Kidney tubule cell (primary cell): ENCODE measurements at places on chromosomes 4 and X.

DNA sequence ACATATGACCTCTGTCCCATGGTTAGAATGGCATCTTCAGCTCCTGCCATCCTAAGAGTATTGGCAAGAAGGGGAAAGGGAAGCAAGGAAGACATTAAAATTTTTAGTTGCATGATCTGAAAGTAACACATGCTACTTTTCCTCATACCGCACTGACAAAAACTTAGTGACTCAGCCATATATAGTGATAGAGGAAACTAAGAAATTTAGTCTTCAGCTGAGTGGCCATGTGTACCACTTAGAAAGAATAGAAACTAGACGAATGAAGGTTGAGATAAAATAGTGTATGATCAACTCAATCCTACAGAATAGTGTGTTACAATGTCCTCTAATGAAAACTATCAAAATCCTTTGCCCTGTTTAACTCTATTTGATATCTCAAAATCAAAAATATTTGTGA, 164.1 kb downstream of the PPP3CA start:
- peak; percentile 23 for DNase-seq

- DNase-seq: no peak
These were observed 1485.3 kb upstream of the TENM3 start for GRCh38 chr4:180757927-180758326.

DNA sequence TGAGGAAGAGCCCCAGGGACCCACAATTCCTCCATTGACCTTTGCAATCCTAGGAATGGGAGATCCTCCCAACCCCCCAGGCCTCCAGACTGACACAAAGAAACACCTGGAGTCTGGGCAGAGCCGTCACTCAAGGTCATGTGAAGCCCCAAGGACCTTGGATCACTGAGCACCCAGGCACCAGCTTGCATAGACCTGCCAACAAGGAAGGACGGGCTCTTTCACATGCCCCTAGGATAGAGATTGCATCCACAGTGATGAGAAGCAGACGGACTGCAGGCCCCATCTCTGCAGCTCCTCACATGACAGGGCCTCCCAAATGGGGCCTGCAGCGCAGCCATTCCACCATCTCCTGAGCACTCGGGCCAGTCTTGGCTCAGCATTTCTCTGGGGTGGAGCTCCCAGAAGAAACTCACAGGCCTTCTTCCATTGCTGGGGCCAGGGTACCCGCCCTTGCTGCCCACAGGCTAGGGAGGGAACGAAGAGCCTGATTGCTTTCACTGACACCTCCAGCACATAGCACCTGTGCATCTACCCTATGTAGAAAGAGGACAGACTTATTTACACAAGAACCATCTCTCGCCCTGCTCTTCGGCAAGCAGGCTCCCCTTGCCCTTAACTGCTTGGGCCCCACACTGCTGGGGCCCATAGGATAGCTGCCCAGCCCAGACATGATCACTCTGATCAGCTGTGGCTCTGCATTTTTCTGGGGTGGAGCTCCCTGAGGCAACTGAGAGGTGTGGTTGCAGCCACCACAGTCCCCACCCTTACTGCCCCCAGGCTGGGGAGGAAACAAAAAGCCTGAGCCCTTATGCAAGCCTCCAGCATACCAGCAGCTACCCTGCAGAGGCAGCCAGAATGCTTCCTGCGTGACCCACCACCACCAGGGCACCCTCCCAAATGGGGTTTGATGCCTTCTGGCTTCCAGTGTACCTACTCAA, 185.7 kb upstream of the ZCCHC13 start:
- DNase-seq: no peak

GRCh38 chr4:81030061-81030980, at the start of gene BMP3:
BMP3 (plus strand) TSS chr4:81030708; CDS start chr4:81031285, 577 bp downstream.
- no peak for DNase-seq

GRCh38 chr4:175671491-175671934, 140.6 kb downstream of the GPM6A start:
- no peak for DNase-seq

DNA sequence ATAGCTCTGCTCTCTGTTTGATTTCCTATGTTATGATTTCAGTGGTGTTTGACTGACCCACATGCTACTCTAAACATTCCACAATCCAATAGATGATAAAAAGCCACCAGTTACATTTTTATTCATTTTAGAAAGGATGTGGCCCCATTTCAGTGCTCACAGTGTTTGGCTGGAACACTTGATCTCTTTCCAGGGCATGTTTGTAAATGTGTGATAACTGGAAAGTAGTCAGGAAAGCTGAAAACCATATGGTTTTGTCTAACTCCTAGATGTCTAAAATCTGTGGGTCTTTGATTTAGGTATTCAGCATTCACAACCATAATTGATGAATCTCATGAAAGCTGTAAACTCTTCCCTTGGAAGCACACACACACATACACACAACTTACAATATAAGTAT, 904.9 kb upstream of the AGA start:
- DNase-seq: no peak

DNA sequence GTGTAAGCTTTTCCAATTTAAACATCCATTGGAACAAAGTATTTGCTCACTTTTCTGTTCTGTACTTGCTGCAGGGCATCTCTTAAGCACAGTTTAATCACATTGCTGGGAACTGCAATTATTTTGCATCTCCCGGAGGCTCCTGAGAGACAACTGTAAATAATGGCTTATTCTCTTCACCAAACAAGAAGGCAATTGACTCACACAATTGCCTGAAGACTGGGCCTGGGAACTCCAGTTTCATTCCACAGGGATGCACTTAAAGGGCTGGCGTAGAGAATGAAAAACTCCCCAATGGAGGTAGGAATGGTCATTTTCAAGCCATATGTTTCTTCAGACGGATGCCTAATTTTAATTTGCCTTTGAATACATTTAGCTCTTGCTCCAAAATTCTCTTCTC, 29.5 kb downstream of the TFDP3 start:
- no peak for DNase-seq
